Osteocyte (in vitro differentiated cells): ENCODE measurements at places on chromosomes 11 and 22. TPM values are rescaled to one million over a fixed set of nuclear protein-coding genes. Genes with fewer than 3 reads are reported as not detected.

MFRP gene
- not detected in 2 replicates for total RNA-seq

RFPL1 gene
- total RNA-seq = not detected in 2 replicates

WNT11 gene
- 3.2 and 4.1 TPM in 2 replicates for total RNA-seq

NNMT gene
- 65.4 and 79.5 TPM in 2 replicates for total RNA-seq

JAM3 gene
- total RNA-seq = 170 and 177 TPM in 2 replicates

PGA3 gene
- not detected in 2 replicates for total RNA-seq
